Pulmonary artery endothelial cell (primary cell): ENCODE measurements at places on chromosomes 13 and 19. TPM values are rescaled to one million over a fixed set of nuclear protein-coding genes. Genes with fewer than 3 reads are reported as not detected.

GRCh38 chr19:47190167-47190727, 40.8 kb downstream of the BBC3 start:
- DNase-seq: peak; percentile 77

- no peak for DNase-seq
Measured at GRCh38 chr19:28489776-28490175, 723.2 kb downstream of the UQCRFS1 start.

DNA sequence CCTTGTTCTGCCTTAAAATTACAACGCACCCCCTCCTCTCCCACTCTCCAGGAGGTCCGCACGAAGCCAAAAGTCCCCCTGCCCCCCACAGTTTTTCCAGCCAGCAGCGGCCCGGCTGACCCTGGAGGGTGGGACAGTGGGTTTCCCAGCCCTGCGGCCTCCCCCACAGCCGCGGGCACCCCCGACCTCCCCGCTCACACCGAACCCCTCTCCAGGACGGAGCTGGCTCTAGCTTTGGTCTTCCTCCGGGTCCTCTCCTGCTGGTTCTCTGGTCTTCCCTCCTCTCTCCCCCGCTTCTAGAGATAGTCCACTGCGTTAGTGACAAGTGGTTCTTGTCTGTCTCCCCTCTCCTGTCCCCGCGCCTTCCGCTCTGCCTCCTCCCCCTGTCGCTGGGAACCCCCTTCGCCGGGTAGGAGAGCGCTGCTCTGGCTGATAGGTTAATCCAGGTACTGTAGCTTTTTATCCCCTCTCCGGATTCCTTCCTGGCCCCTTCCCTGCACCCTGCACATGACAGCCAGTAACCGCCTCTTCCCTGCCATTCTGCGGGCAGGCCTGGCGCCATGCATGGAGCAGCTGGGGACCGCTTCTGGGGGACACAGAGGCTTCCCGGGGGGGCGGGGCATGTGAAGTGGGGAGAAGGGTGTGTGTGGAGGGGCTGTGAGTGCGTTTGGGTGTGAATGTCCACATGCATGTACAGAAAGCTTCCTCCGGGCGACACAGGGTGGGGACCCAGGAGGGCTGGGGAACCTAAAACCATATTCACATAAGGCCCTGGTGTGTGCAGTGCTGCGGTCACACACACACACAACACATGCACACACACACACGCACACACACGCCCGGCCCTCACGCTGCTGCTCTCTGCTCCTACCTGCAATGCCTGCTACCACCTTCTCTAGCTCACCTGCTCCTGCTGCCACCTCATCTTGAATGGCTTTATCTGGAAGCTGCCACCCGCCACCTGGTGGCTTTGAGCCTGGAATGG, 17.2 kb downstream of the PRR36 start:
- DNase-seq: no peak

- DNase-seq: no peak
Measured at GRCh38 chr19:40366697-40367561, 18.4 kb downstream of the PLD3 start.

- no peak for DNase-seq
Measured at GRCh38 chr13:53201454-53202225, 173.0 kb downstream of the OLFM4 start.

GRCh38 chr13:77749344-77749880, 51.9 kb downstream of the SLAIN1 start:
- DNase-seq: no peak

DNA sequence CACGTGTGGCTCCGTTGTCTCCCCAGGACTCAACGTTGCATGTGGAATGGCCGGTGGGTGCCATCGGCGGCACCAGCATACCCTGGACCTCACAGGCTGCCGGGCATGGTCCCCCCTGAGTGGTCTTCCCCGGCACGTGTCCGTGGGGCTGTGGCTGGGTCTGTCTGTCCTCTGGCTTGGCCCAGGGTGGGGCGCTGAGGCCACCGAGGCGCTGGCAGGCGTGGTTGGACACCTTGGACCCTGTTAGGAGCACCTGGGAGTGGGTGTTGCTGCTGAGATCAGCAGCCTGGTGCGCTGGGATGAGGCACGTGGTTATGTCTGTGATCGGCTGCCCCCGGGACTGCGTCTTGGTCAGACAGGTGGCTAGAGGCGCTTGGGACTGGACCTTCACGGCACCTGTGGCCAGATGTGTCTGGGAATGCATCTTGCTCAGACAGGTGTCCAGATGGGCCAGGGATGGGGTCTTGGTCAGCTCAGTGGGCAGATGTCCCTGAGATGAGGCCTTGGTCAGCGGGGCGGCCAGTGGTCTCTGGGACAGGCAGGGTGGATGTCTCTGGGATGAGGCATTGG, 9.2 kb downstream of the IQCN start:
- no peak for DNase-seq

DNA sequence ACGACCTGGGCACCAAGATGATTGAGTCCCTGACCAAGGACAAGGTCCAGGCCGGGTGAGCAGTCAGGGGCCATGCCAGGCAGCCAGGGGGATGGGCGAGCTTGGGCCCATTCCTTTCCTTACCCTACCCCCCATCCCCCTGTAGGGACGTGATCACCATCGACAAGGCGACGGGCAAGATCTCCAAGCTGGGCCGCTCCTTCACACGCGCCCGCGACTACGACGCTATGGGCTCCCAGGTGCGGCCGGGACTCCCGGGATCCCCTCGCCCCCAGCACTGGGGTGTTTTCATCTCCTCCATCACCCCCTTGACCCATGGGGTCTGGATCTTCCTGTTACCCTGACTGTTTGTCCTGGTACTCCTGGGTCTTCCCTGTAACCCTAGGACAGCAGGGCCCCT, 7.1 kb downstream of the LHB start:
- no peak for DNase-seq

DNA sequence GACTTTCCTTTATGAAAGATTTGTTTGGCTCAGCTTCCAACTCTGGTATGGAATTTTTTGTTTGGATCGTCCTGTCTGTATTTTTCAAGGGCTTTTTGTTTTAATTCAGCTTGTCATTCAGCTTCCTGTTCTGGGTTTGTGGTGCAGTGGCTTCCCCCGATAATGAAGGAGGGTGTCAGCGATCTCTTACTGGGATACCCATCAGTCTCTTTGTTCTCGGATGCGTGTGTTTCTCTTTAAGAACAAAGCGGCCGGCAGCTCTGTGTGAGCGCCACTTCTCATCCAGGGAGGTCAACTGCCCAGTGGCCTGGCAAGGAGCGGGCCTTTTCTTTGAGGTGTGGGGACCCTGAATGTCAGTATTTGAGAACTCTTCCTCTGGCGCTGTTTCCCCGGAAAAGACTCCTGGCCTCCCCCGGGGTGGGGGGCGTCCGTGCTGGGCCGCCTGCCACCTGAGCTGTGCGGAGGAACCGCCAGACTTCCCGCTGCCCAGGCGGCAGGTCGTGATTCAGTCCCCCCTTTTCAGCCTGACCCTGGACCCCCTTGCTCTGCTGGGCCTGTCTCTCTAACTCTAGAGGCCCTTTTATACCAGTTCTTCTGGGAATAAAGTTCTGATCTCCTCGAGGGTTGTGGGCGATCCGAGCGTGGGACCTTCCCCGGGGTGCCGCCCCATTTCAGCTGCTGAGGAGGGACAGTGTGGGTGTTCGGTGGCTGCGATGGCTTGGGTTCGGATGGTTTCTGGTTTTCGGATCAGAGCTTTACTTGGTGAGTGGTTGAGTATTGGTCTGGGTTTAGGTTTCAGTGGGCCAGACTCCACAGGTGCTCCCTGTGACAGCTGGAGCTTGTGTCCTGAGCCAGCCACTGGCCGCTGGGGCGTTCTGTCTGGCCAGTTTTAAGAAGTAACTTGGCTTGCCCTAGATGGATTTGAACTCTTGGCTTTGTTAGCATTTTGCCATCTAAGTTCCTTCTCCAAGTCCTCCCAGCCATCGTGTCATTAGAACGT, 3.4 kb downstream of the SF3A2 start:
- peak; percentile 84 for DNase-seq

GRCh38 chr13:113785051-113786010, 26.3 kb downstream of the TMEM255B start:
- DNase-seq: peak; percentile 45

GRCh38 chr19:10190026-10190425, 4.7 kb downstream of the DNMT1 start:
- DNase-seq: no peak

GRCh38 chr13:102395174-102395573, 6.7 kb downstream of the FGF14 start:
- DNase-seq: no peak

DNA sequence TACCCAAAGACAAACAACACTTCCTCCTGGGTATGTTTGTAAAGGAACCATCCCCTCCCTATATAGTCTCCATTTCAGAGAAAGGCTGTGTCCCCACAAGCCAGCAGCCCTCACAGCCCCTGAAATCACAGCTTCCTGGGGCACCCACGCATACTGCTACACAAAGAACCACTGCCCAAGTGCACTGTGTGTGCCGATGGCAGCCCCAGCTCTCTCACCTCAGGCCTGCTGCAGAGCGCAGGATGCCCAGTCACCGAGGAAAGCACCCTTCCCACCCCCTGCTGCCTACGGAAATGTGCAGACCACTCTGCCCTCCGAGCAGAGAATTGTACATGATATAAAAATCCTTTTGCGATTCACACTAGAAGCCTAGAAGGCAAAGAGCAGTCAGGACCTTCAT, 39.4 kb downstream of the SOHLH2 start:
- no peak for DNase-seq

- DNase-seq: no peak
Measured at GRCh38 chr13:43129511-43130110, 106.2 kb downstream of the DNAJC15 start.

- DNase-seq: no peak
Measured at GRCh38 chr19:33304371-33304759, 2.0 kb upstream of the CEBPA start.

DNA sequence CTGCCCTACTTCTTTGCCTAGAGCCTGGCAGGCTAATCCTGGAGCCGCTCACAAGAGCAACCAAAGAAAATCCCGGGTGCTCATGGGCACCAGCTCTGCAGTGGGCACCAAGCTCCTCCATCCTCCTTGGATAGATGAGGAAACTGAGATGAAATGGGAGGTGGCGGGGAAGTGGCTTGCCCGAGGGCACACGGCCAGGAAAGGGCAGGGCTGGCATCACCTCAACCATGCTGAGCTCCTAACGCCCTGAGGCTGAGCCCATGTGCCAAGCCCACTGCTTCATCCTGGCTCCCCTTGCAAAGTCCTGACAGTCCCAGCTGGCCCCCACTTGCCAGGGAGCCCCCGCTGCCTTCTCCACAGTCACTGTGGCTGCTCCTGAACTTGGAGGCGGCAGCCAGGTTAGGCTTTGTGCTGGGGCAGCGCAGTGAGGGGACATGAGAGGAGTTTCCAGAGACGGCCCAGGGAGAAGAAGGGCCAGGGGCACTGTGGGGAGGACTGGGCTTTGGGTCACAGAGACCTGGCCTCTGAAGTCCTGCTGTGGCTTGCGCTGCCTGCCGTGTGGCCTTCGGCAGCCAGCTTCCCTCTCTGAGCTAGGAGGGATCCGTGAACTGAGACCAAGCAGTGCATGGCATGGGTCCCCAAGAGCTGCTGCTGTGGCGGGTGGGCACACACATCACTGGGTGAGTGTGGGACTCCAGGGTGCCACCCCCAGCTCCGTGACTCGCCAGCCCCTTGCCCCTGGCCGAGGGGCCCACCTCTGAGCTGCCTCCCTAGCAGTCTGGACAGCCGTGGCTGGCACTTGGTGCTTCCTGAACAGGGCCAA, 17.5 kb downstream of the TMED1 start:
- DNase-seq: no peak

GRCh38 chr13:112744168-112745021, 54.6 kb downstream of the ATP11A start:
- no peak for DNase-seq

DNA sequence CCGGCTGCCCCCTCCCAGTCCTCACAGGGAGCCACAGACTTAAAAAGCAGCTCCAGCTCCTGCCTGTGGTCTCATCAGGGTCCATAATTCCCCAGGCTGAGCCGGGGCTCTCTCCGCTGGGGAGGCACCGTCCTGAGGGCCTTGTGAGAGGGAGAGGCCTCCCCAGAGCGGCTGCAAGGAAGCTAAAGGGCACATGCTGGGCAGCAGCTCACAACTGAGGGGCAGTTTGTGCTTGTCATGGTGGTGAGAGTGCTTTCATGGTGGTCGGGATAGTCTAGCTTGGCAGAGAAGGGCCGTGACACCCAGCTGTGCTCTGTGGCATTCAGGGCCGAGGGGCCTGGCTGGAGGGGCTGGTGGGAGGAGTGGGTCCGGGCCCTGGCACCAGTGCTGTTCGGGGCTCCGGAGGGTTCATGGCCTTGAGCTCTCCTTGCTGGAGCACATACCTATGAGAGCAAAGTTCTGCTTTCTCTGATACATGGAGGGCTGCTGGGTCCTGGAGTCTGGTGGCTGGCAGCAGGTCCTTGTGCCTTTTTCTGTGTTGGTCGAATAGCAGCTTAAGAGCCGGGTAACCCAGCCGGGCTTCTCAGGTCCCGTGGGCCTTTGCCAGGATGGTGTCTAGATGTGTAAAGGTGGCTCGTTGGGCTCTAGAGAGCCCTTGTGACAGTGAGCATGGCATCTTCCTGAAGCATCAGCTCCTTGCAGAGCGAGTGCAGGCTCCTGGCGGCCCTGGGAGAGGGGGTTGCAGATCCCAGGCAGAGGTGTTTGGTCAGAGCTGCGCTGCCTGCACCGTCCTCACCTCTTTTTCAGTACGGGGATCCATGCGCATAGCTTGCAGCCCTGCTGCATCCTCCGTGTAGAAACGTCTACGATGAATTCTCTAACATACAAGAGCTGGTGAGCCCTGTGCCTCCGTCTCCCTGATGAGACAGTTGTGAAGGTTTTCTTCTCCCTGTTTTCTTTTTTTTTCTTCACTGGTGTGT, 8.8 kb downstream of the UPF1 start:
- no peak for DNase-seq

DNA sequence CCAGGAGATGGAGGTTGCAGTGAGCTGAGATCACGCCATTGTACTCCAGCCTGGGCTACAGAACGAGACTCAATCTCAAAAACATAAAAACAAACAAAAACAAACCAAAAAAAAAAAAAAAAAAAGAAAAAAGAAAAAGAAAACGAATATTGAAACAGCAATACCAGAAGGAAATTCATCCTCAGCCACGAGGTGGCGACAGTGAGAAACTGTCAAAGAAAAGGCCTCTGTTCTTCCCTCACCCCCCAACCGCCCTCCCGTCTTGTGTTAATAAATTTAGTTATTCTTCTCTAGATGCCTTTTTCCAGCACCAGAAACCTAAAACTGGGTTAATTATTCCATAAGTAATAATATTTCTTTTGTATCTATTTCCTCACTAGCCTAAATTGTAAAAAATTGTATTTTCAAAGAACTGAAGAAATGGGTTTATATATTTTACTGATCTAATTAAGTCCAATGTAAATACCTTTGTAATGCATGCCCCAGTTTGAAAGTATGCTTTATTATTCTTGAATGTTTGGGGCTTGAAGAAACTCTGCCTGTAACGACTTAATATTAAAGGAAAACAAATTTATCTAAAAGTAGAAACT, 38.6 kb downstream of the LIG4 start:
- no peak for DNase-seq

GRCh38 chr13:52450793-52451116, 321 bp upstream of the VPS36 start:
- no peak for DNase-seq

- DNase-seq: no peak
Measured at GRCh38 chr13:96744367-96745331, 249.6 kb downstream of the OXGR1 start.

GRCh38 chr19:41495589-41495988, 52.6 kb downstream of the ERICH4 start:
- no peak for DNase-seq

Gene CRX
- not detected in 2 replicates for total RNA-seq

Gene ZNF530
- total RNA-seq: 5.0 and 5.7 TPM in 2 replicates

Gene LGALS13
- not detected in 2 replicates for total RNA-seq

Gene C2CD4C
- total RNA-seq: 0.14 and 0.20 TPM in 2 replicates

Gene KIR3DL1
- total RNA-seq: not detected in 2 replicates

Gene LMTK3
- total RNA-seq: under 0.01 and 0.04 TPM in 2 replicates

Gene MED4
- 28.7 and 37.1 TPM in 2 replicates for total RNA-seq

Gene ZNF99
- total RNA-seq: not detected in 2 replicates

Gene ZNF230
- 2.4 and 4.3 TPM in 2 replicates for total RNA-seq

Gene ZNF30
- total RNA-seq: 3.2 and 5.0 TPM in 2 replicates

Gene GET3
- 113 and 115 TPM in 2 replicates for total RNA-seq

Gene MARCHF2
- 113 and 149 TPM in 2 replicates for total RNA-seq
